ENCODE measurements at places on chromosomes 3 and 15.

GRCh38 chr3:132042681-132043080 is 7.9 kb upstream of the CPNE4 start:
- no peak for DNase-seq

- DNase-seq = peak; percentile 8
Measured at GRCh38 chr3:170506556-170506955, 79.3 kb downstream of the SLC7A14 start.

GRCh38 chr3:17340693-17341092 is 401.7 kb downstream of the TBC1D5 start:
- DNase-seq = no peak

DNA sequence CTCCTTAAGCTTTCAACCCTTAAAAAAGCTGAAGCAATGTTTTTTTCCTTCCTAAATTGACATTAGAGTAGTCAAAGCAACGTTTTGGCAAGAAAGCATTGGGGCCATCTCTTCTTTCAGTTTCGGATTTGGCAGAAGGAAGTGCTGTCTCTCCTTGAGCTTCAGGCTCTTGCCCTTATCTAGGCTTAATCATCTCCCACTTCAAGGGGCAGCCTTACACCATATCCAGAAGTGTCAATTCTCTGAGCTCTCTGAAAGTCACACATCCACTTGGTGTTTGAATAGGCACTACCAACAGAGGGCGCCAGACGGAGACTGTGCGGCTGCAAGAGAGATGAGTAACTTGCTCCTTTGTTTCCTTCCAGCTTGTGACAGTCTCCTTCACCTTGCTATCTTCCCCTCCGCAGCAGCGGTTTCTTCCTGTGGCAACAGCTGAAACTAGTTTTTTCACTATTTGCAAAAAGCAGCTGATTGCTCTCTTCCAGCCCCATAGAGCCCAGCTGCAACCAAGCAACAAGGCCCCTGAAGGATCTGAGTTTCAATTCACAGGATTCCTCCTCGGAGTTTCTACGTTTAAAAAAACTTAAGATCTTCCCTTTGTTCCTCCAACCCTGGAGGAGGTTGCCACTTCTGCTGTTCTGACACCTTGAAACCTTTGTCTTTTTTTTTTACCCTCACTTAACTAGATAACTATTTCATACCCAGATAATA is 147.0 kb upstream of the SLCO3A1 start:
- peak; percentile 77 for DNase-seq
